RWPE2 (cell line): ENCODE measurements at places on chromosomes 13 and 19.

GRCh38 chr19:38173291-38174041 is 50.6 kb downstream of the DPF1 start:
- DNase-seq = peak; percentile 82

DNA sequence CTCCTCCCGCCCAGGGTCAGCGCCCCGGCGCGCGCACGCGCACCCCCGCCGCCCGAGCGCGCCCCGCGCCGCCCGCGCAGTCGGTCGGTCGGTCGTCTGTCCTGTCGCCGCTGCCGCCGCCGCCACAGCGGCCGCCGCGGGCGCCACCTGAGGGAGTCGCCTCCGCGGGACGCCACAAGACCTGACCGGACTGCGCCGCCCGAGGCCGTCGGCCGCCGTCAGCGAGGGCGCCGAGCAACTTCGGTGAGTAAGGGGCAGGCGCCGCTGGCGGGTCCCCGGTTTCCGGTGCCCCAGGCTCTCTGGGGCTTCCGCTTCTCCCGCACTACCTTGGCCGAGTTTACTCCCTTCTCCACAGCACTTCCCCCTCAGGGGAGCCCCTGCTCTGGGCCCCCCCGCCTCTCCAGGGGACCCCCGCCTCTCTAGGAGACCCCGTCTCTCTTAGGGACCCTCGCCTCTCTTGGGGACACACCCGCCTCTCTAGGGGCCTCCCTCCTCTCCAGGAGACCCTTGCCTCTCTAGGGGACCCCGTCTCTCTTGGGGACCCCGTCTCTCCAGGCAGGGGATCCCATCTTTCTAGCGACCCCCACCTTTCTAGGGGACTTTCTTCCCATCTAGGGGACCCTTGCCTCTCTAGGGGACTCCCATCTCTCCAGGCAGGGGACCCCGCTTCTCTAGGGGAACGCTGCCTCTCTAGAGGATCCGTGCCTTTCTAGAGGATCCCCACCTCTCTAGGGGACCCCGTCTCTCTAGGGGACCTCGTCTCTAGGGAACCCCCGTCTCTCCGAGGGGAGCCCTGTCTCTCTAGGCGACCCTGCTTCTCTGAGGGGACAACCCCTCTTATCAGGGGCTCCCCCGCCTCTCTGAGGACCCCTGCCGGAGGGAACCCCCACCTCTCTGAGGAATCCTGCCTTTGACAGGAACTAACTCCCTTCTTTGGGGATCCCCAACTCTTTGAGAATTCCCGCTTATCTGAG is 19.3 kb upstream of the GATAD2A start:
- DNase-seq = no peak

- DNase-seq = no peak
Measured at GRCh38 chr13:23808803-23809202, 80.4 kb downstream of the MIPEP start.

DNA sequence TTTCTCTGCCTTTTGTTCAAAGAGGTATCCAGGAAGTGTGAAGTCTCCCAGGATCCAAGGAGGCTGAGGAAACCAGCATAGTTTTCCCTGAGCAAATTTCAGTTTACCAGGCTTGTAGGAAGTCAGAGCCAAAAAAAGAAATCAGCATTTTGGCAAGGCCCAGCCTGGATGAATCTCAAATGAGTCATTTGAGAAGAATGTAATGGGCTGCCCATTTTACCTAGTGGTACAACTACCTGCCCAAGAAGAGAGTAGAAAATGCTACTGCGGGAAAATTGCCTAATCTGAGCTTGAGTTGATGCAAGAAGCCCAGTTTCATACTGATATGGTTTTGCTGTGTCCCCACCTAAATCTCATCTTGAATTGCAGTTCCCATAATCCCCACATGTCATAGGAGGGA is 284.1 kb upstream of the ZNF507 start:
- DNase-seq = no peak

- DNase-seq = no peak
Measured at GRCh38 chr13:110358381-110358780, 51.3 kb downstream of the COL4A2 start.

GRCh38 chr19:10815007-10815536 is 20.9 kb downstream of the TMED1 start:
- no peak for DNase-seq

GRCh38 chr19:24032651-24033050 is 54.3 kb upstream of the ZNF254 start:
- no peak for DNase-seq

GRCh38 chr13:86841264-86841663 is 829.9 kb upstream of the SLITRK5 start:
- DNase-seq = no peak
